ENCODE measurements at places on chromosomes 16 and 17.

DNA sequence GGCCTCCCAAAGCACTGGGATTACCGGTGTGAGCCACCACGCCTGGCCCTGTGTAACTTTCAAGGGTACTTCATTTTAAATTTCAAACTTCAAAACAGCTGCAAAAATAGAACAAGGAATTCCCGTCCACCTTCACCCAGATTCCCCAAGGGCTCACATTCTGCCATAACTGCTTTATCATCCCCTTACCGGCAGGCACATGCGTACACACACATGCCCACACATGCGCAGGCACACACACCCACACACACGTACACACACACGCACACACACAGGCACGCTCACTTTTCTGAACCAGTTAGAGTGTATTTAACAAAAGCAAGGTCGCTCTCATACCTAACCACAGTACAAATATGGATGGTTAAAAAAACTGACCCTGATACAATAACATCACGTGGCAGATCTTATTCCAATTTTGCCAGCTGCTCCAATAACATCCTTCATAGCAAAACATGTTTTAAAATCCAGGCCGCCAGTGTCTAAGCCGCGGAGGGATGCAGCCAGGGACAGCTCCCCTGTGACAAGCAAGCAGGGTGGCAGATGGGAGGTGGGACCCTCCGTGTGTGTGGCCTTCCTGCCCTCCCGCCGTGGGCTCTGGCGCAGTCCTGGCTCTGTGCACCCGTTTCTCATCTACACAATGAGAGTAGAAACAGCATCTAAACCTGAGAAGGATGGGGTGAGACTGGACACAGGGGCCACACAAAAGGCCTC lies 23.1 kb downstream of the PDIA2 start:
- DNase-seq: no peak

DNA sequence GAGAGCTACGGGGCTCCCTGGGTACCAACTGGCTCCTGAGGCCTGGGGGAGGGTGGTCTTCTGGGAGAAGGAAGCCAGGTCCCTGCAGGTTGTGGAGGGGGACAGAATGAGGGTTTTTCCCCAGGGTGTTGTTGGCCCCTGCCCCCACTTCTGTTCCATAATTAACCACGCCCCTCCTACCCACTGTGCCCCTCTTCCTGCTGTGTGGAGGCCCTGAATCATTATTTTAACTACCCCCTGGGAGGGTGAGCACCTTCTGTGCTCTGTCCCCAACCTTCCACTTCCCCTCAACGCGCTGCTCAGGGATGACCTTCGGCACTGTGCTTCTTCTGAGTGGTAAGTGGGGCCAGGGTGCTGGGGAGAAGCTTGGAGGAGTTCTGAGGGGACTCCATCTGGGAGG lies at the start of gene ITGAD:
Gene ITGAD, plus strand, starts transcription at position 280 of the 400 bp plus-strand sequence. Its CDS starts 26 bp downstream, at position 306.
- no peak for DNase-seq

DNA sequence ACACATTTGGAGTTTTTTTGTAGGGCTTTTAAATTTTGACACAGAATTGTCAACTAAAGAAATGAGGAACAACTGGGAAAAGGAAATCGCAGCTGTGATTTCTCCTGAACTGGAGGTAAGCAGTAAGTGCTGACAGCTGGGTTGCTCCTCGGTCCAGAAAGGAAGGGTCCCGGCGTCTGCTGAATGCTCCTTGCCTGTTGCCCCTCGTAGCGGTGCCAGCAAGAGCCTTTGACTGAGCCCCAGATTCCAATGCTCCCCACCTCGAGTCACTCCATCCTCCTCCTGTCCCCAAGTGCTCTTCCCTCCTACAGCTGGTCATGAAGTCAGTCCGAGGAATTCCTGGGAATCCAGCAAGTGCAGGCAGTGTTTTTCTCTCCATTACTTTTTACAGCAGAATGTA lies 32.0 kb upstream of the ENDOV start:
- no peak for DNase-seq

DNA sequence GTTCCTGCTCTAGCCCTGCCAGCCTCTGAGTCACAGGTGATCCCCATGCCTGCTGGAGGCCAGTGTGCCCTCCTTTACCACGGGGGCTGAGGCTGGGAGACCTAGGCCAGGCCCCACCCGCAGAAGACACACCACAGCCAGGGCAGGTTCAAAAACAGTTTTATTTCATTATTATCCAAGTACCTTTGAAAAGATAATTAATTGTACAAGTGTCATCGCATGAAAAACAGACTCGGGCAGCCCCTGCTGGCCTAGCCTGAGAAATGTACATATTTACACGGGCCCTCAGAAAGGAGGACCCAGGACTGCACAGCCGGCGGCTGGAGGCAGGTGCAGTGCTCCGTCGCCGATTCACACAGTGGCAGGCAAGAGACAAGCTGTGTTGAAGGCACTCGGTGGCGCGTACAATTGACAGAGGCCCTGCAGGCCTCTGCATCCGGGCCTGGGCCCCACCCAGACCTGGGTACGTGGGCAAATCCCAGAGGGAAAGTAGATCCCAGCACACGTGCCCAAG lies 4.4 kb downstream of the PDIA2 start:
- no peak for DNase-seq

DNA sequence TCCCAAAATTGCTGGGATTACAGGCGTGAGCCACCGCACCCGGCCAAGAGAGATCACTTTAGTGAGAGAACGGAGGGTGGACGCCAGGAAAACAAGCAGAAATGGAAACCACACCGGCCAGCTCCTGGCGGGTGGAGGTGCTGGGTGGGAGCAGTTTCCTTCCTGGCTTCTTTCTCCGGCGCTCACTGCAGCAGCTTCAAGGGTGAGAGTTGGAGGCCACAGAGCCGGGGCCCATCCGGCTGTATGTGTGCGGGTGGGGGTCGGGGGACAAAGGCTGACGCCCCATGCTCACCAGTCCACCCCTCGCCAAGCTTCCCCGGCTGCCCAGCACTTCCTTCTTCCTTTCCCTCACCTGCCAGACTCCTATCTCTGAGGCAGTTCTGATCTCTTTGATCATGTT lies 13.5 kb upstream of the BHLHA9 start:
- no peak for DNase-seq

- DNase-seq: no peak
Measured at GRCh38 chr17:20774472-20775135, 195.1 kb downstream of the CDRT15L2 start.

DNA sequence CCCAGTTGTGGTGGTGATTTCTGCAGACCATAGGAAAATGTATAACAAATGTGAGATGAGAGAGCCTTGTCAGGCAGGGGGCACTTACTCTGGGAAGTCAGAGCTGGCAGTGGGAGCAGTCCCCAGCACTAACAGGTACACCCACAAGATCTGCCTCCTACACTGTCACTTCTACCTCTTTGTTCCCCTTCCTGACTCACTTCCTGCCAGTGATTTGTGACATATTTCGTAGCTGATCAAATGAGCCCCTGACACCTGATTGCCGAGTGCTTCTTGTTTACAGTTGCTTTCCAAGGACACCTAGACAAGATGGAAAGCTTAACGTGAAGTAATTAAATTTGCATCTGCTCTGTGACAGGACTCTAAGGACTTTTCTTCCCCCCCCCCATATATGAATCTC lies 40.5 kb downstream of the FTO start:
- no peak for DNase-seq

DNA sequence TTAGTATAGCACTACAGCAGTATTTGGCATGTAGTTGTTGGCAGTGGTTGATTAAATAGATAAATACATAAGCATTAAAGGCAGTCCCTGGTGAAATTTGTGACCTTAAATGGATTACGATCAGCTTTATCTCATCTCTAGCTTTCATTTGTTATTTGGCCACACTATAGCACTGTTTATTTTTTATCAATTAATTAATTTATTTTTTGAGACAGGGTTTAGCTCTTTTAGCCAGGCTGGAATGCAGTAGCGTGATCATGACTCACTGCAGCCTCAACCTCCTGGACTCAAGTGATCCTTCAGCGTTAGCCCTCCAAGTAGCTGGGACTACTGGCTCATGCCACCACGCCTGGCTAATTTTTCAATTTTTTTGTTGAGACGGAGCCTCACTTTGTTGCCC lies 18.7 kb upstream of the ARHGAP17 start:
- no peak for DNase-seq

DNA sequence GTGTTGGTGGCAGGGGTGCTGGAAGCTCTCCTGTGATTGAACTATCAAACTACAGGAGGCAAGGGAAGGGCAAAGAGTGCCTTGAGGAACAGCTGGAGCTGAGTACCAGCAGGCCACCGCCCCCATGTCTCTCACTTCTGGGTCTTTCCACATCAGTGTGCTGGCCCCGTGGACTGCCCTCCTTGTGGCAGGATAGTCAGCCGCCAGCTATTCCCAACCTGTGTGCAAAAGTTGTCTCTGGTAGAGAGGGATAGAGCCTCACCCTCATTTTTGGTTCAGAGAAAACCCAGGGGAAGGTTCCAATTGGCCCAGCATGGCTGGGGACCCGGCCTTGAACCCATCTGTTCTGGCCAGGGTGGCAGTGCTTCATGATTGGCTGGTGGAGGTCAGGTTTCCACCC lies 211.8 kb downstream of the IRF8 start:
- DNase-seq: no peak

DNA sequence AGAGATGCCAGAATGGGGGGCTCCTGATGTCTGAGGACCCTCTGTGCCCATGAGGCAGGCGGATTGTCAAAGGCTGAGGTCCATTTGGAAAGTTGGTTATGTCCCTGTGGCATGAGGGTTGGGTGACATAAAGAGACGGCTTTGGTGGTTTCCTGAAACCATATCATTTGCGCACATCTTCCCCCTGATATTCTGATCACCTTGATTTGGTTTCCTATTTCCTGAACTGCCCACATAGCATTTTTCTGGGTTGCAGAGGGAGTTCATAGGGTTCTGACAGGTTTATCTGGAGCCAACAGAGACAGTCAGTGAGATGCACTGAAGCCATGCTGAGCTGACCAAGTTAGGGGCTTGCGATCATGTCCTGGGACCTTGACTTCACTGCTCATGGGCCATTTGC lies 15.7 kb upstream of the RNF222 start:
- no peak for DNase-seq

GRCh38 chr17:51537996-51538550 lies 277.7 kb downstream of the UTP18 start:
- DNase-seq: no peak

DNA sequence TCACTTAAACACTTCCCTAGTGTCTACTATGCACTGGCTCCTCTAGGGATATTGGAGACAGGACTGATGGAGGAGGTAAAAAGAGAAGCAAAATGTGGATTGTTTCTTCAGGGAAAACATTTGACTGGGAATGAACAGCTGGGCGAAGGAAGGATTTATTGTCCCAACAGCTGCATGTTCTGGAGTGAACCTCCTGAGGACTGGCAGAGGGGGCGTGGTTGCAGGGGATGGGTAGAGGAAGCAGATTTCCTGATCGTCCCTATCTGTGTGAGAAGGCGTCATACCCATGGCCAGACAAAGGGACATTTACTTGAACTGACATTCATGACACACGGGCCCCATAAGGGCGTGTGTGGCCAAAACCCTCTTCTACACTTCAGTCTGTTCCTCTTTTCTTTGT lies 321.5 kb downstream of the MAP2K4 start:
- DNase-seq: no peak

- no peak for DNase-seq
Measured at GRCh38 chr17:81543339-81543675, 8.8 kb downstream of the FAAP100 start.

GRCh38 chr17:50562242-50563091 lies 2.0 kb downstream of the CACNA1G start:
- no peak for DNase-seq

DNA sequence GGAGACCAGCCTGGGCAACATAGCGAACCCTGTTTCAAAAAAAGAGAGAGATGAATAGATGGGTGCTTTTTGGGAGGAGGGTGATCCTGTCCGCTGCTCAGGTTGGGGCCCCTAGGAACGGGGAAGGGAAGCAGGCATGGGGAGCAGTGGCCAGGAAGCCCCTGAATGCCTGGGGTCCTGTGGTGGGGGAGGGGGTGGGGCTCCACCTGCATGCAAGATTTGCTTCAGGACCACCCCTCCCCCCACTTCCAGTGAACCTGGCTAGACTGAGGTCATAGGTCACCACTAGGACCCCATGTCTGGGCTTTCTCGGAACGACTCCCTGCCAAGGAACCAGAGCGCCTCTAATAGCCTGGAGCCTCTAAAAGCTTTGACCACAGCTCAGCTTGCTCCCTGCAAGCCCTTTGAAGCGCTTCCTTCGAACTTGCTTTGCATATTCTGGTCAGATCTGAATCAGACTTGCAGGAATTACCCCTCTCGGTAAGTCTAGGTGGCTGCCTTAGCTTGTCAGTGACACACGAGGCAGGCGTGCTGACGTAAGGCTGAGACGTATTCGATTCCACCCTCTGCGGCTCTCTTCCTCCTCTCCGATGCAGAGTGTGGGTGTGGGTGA lies 3.7 kb downstream of the SOCS3 start:
- peak; percentile 69 for DNase-seq

DNA sequence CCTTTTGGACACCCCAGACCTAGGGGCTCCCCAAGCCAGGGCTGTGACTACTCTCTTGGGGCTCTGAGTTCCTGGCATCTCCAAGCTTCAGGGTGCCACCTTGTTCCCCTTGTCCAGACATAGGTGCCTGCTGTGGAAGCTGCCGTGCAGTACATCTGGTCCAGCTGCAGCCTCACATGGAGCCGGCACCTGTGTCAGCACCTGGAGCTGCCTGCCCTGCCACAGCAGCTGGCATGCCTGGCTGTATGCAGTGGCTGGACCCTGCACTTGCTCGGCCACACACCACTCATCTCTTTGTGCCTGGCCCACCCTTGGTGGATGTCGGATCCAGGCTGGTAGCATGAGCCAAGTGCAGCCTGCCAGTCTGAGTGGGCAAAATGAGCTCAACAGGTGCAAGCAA lies 775.8 kb downstream of the CDH11 start:
- DNase-seq: no peak

- DNase-seq: no peak
Measured at GRCh38 chr17:49516180-49516579, 21.1 kb downstream of the NGFR start.

- no peak for DNase-seq
Measured at GRCh38 chr16:89482817-89483205, 7.5 kb downstream of the ANKRD11 start.

DNA sequence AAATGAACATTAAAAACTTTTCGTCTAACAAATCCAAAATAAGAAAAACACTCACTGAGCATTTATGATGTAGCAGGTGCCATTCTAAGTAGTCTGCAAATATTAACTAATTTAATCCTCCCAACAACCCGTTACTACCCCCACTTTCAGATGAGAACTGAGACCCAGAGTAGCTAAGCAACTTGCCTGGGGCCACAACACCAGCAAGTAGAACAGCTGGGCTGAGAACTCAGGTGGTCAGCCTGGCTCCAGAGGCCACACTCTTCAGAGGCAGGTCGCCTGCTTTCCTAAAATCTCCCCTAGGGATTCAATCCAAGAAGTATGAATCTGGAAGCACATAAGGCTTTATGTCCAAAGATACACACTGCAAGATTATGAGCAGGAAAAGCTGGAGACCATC lies 6.2 kb downstream of the MBTPS1 start:
- no peak for DNase-seq

GRCh38 chr17:79220713-79221291 lies 146.2 kb downstream of the ENGASE start:
- no peak for DNase-seq

Data from stimulated activated CD8-positive, alpha-beta memory T cell treated with anti-CD3 and anti-CD28 coated beads, Interleukin-7, amount 100 ng/mL, for 1 hour (primary cell).